ENCODE measurements at places on chromosomes 16 and 17. TPM values are rescaled to one million over a fixed set of nuclear protein-coding genes. Genes with fewer than 3 reads are reported as not detected.

Gene HSF4
- 3.1 TPM for polyA plus RNA-seq

Gene C1QTNF8
- polyA plus RNA-seq: not detected

Gene TCAP
- polyA plus RNA-seq: 1.9 TPM

Gene NPIPB2
- 6.5 TPM for polyA plus RNA-seq

Gene TP53TG3B
- polyA plus RNA-seq: not detected

Gene GLYR1
- polyA plus RNA-seq: 123 TPM

Gene AURKB
- 43.2 TPM for polyA plus RNA-seq

Gene IL21R
- 0.29 TPM for polyA plus RNA-seq

Gene NPB
- 0.76 TPM for polyA plus RNA-seq

DNA sequence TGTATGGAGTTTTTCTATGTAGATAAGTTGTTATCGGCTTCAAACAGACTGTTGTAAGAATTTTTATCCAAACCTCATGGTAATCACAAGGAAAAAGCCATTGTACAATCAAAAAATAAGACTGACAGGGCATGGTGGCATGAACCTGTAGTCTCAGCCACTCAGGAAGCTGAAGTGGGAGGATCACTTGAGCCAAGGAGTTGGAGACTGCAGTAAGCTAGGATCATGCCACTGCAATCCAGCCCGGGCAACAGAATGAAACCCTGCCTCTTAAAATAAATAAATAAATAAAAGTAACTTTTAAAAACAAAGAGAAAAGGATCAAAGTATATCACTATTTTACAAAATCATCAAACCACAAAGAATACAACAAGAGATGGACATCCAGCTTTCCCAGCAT is 14.4 kb downstream of the OR1A1 start:
- no peak for DNase-seq

DNA sequence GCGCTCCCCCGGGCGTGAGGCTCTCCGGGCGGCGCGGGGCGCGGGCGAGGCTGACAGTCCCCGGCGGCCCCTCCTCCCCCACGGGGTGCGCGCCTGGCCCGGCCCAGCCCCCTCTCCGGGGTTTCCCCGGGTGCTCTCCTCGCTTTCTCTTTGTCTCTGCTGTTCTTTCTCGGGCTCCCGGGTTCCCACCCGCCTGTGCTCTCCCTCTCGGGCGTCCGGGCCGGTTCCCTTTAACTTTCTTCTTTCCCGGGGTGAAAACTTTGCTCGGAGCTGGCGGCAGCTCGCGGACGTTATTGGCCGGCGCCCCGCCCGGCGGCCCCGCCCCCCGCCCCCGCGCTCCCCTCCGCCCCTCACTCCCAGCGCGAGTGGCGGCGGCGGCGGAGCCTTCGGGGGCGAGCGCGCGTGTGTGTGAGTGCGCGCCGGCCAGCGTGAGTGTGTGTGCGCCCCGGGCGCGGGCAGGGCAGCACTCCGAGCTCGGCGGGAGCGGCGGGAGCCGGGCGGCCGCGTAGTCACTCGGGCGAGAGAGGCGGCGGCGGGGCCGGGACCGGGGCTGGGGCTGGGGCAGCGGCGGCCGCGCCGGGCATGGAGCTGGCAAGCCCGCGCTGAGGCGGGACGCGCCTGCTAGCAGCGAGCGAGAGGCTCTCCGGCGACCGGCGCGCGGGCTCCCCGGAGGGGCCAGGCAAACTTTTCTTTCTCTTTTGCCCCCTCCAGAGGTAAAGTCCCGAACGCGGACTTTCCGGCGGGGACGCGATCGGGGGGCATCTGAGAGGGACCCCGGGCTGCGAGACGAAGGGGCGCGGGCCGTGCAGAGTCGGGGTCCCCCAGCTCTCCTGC is at the start of gene NTN1:
NTN1 (plus strand) TSS at position 353 of the 834 bp plus-strand sequence. CDS start 864 bp downstream, outside the sequence.
- DNase-seq: no peak

- DNase-seq: no peak
These were observed 248.9 kb upstream of the FOXF1 start for GRCh38 chr16:86261379-86261778.
